Muscle of leg (tissue), 16 donors: ENCODE measurements at places on chromosomes 13 and 19. TPM values are rescaled to one million over a fixed set of nuclear protein-coding genes. Genes with fewer than 3 reads are reported as not detected.
A peak's percentile ranks its signal among the peaks of the same experiment; 100 is the strongest.

LYPD5 gene
- 0.22 TPM for total RNA-seq

ZNF773 gene
- 11.8 TPM for total RNA-seq

KLF1 gene
- total RNA-seq: 0.31 TPM

F2RL3 gene
- total RNA-seq: 0.31 TPM

CARM1 gene
- 21.4 TPM for total RNA-seq

ALG11 gene
- 17.9 TPM for total RNA-seq

DNA sequence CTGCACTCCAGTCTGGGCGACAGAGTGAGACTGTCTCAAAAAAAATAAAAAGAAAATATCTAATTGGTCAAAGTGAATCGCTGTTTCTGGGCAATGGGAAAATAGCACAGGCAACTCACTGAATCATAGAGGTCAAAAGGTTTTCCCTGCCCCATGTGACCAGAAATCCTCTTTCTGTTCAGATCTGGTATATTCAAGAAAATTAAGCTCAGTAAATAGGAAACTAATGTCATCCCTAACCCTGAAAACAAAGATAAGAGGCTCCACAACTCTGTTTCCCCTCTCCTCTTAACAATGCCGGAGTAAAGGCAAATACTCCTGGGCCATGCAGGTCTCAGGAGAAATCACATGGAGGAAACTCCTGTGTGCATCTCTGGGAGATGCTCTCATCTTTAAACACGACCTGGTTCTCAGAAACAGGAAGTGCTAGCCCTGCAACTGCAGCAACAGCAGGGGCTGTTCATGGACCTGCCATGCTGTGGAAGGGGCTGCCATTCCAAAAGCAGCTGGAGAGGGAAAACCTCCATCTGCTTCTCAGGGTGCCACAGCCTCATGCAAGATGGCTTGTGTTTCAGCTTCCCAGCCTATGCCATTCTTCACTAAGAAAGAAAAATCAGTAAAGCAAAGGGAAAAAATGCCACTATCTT is 47.5 kb upstream of the SLC7A9 start:
- no peaks in the 10 kb centered on the region for H3K27me3 ChIP-seq
- H3K4me1 ChIP-seq: no peaks in the 10 kb centered on the region
- H3K36me3 ChIP-seq: peaks cover 53% of the 10 kb centered on the region
- no peak overlapping the region for H3K27ac ChIP-seq
- no peak overlapping the region for H3K4me3 ChIP-seq

DNA sequence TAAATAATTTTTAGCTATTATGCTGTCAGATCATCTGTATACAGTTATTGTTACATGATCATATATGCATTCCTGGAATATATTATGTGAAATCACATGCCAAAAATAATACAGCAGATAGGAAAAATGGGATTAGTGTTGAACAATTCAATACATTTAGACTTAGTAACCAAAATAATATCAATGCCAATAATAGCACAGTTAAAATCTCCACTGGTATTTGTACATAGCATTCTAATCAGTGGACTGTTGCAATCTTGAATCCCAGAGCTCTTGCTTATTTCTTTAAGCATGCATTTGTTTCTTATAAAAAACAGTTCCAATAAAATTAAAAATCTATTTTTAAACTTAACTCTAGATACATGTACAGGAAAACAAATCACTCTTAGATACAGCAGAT is 2772.2 kb downstream of the PCDH9 start:
- H3K27me3 ChIP-seq: no peaks in the 10 kb centered on the region
- H3K4me1 ChIP-seq: no peaks in the 10 kb centered on the region
- H3K27ac ChIP-seq: no peak overlapping the region
- no peak overlapping the region for H3K4me3 ChIP-seq

GRCh38 chr19:6041991-6042481 is 64.1 kb upstream of the RANBP3 start:
- H3K36me3 ChIP-seq: peaks cover 30% of the 10 kb centered on the region
- H3K27me3 ChIP-seq: no peaks in the 10 kb centered on the region
- DNase-seq: peak; percentile 50

- no peaks in the 10 kb centered on the region for H3K36me3 ChIP-seq
- H3K4me3 ChIP-seq: no peak overlapping the region
- no peak for DNase-seq
- no peaks in the 10 kb centered on the region for H3K4me1 ChIP-seq
Measured at GRCh38 chr13:108408672-108409071, 139.2 kb downstream of the TNFSF13B start.

DNA sequence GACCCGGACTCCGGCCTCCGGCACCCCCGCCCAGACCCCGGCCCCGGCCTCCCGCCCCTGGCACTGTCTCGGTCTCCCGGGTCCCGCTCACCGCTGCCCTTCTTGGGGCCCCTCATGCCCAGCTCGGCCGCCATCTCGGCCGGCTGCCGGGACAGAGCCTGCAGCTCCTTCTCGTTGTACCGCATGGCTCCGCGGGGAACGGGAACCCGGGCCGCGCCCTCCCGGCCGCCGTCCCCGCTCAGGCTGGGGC is 140 bp downstream of the PLEKHJ1 start:
- H3K36me3 ChIP-seq: peaks cover 51% of the 10 kb centered on the region
- H3K27me3 ChIP-seq: no peaks in the 10 kb centered on the region

GRCh38 chr19:51131780-51132680 is 7.3 kb downstream of the SIGLEC9 start:
- no peak overlapping the region for H3K27ac ChIP-seq
- peaks cover 18% of the 10 kb centered on the region for H3K4me1 ChIP-seq
- H3K36me3 ChIP-seq: no peaks in the 10 kb centered on the region
- no peaks in the 10 kb centered on the region for H3K27me3 ChIP-seq

DNA sequence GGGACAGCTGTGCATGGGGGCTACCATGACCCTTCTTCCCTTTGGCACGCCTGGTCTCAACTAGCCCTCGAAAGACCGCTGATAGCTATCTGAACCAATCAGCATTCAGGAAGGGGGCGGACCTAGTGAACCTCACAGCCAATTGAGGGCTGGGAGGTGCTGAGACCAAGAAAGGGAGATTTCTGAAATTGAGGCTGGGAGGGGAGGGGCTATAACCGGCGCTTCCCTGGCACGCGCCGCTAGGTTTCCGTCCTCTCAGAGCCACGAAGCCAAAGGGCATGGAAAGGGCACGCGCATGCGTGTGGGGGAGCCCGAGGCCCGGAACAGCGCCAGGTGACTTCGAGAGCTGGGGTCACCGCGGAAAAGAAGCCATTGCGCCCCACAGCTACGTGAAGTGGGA is 4.2 kb upstream of the PAFAH1B3 start:
- no peaks in the 10 kb centered on the region for H3K27me3 ChIP-seq
- no peak overlapping the region for H3K27ac ChIP-seq
- H3K36me3 ChIP-seq: no peaks in the 10 kb centered on the region

DNA sequence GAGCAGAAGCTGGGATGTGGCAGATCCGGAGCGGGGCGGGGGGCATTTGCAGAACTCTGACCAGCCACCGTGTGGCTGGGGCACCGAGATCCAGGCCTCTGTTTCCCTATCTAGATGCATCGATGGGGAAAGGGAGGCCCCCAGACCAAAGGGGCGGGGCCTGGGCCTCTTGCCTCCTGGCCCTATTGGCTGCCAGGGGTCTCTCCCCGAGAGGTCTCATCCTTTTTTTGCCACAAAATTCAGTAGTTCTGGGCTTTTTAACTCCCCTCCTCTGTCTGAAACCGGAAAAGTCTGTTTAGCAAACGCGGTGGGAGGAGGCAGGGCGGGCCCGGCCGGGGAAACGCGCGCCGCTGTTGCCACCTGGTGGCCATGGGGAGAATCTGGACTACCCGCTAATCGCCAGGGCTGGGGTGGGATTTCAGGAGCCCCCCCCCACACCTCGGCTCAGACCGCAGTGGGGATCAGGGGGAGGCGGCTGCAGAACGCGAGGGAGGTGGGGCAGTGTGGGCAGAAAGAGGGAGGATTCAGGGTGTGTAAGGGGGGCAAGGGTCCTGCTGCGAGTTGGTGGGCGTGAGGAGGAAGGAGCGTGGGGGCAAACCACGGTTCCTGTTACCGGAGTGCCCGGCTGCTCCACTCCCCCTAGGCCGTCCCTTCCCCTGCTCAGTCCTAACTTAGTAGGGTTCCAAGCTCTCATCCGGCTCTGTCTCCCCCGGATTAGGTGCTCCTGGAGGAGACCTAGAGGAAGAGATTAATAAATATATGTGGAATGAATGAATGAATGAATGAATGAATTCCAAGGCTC is 28.3 kb downstream of the IL12RB1 start:
- peaks cover 9% of the 10 kb centered on the region for H3K4me1 ChIP-seq
- peak overlapping the region; percentile 82 for H3K27ac ChIP-seq
- DNase-seq: peak; percentile 89
- peaks cover 9% of the 10 kb centered on the region for H3K27me3 ChIP-seq

DNA sequence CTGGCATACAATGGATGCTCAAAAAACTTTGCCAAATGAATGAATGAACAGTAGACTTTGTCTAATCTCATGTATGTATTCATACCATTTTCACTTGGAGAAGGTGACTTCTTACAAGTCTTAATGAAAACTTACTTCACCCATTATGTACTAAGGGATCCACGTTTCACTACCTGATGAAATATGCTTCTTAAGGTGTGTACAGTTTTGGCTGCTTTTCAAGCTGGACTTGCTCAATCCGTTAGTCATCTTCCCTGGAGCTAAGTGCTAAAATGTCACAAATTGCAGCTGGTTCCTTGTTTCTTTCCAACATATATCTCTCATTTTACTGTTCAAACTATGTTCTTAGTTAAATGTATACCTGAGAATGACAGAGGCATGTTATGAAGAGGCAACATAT is 4.2 kb upstream of the CCNA1 start:
- DNase-seq: no peak
- H3K36me3 ChIP-seq: no peaks in the 10 kb centered on the region
- peaks cover 23% of the 10 kb centered on the region for H3K4me1 ChIP-seq
- peaks cover 39% of the 10 kb centered on the region for H3K27me3 ChIP-seq
- H3K4me3 ChIP-seq: no peak overlapping the region

DNA sequence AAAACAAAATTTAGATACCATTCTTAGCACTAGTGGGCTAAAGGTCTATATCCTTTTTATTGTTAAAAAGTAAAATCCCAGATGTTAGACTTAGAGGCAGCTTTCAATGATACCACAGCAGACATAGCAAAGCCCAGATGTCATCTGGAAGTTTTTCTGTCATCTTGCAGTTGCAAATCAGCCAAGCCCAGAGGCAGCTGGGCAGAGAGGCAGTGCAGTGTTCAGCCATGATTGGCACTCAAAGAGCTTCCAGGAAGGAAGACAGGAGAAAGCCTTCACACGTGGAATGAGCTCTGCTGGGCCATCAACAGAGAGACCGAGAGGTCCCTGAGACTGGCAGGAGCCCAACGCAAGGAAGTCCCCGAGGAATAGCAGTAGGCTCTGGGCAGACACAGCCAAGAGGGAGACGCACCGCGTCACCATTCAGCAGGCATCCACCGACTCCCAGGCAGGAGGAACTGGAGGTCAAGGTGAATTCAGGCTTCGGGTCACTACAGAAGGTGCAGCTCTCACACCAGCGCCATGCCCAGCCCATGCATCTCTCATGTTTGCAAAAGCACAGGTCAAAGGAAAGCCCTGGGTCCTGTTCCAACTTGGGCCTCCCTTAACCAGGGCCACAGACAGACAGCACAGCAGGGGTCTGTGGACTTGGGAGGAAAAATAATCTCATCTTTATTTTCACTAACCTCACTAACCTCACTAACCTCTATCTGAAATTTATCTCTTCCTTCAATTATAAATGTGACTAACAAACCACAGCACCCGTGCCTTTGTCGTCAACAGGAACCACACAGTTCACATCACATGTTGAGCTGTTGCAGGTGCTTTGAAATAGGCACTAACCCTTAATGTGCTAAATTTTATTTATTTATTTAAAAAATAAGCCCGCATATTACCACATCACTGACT is 54.9 kb downstream of the TUBGCP3 start:
- peak; percentile 10 for DNase-seq
- H3K4me1 ChIP-seq: no peaks in the 10 kb centered on the region
- no peaks in the 10 kb centered on the region for H3K36me3 ChIP-seq
- H3K27me3 ChIP-seq: no peaks in the 10 kb centered on the region

DNA sequence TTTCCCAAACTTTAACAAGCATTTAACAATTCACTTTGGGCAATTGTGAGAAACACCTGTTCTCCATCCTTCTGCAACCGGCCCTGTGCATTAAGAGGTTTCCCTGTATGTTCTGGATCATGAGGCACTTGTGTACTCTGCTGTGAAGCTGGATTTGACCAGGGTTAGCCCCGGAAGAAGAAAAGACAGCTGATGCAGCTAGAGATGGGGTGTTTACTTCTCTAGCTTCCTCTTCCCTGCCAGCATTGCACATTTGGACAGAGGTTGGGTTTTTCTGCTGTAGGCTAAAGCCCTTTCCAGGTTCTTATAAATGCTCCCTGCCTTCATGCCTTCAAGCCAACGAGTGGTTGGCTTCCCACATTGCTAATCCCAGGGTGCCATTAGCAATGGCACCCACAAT is 20.9 kb downstream of the MBD3L2B start:
- H3K27ac ChIP-seq: peak overlapping the region; percentile 35
- no peaks in the 10 kb centered on the region for H3K36me3 ChIP-seq
- no peaks in the 10 kb centered on the region for H3K4me1 ChIP-seq
- H3K27me3 ChIP-seq: no peaks in the 10 kb centered on the region
- peak; percentile 33 for DNase-seq

GRCh38 chr13:109545931-109546330 is 240.5 kb downstream of the IRS2 start:
- H3K27ac ChIP-seq: no peak overlapping the region
- H3K4me1 ChIP-seq: no peaks in the 10 kb centered on the region
- no peaks in the 10 kb centered on the region for H3K27me3 ChIP-seq
- no peaks in the 10 kb centered on the region for H3K36me3 ChIP-seq

DNA sequence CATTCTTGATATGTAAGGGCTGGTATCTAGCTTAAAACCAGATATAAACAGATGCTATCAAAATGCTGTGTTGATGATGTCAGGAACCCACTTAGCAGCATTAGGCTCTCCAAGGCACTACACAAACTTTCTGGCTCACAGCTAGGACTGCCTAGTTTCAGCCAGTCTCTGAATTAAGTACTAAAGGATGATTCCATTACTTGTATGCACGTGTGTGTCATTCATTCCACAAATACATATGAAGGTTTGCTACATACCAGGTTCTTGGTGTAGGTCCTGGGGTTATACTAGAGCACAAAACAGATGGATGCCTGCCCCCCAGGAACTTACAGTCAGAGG is 151.5 kb downstream of the RGCC start:
- H3K27ac ChIP-seq: no peak overlapping the region
- H3K4me3 ChIP-seq: no peak overlapping the region

DNA sequence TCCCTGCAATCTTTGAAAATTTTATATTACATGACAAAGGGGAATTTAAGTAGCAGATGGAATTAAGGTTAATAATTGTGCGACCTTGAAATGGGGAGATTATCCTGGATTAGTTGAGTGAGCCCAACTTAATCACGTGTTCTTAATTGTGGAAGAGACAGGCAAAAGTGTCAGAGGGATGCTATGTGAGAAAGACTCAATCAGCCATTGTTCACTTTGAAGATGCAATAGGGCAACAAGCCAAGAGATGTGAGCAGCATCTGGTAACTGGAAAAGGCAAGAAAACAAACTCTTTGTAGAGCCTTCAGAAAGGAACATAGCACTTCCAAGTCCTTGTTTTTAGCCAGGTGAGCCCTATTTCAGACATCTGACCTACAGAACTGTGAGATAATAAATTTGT is 247.7 kb downstream of the SLITRK1 start:
- no peak overlapping the region for H3K27ac ChIP-seq
- no peak for DNase-seq
- no peaks in the 10 kb centered on the region for H3K4me1 ChIP-seq
- H3K27me3 ChIP-seq: no peaks in the 10 kb centered on the region
- no peak overlapping the region for H3K4me3 ChIP-seq
- H3K36me3 ChIP-seq: no peaks in the 10 kb centered on the region
